ENCODE measurements at places on chromosomes 12 and 14.
A peak's percentile ranks its signal among the peaks of the same experiment; 100 is the strongest.

- no peak for DNase-seq
These were observed 168.2 kb downstream of the SUDS3 start for GRCh38 chr12:118544569-118544968.

- DNase-seq = peak; percentile 36
These were observed 2.7 kb upstream of the NKX2-8 start for GRCh38 chr14:36585100-36585499.

GRCh38 chr12:32516230-32516629 lies 116.9 kb downstream of the FGD4 start:
- DNase-seq = no peak

GRCh38 chr14:104953896-104954656 lies 24.1 kb downstream of the AHNAK2 start:
- no peak for DNase-seq

DNA sequence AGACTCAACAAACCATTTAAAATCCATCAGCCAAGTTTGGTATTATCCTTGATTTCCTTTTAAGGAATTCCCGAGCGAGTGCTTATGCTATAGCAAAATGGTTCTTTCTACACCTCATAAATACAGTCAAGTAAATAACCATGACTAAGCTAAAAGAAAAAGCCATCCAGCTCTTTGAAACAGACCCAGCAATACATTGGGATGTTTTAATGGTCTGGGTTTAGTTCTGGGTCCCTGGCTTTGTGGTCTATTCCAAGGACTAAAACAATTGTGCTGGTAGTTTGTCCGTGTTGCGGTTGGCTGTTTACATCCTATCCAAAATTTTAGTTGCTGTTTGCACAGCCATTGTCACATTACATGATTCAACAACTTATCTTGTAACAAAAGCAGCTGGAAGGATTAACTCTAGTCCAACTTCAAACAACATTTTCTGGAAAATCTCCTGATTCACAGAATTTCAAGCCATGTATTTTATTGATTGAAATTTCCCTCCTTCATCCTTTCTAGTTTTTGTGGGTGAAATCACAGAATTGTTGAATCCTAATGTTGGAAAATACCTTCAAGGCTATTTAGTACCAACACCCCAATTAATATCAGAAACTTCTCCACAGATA lies 19.6 kb downstream of the KLRB1 start:
- DNase-seq = no peak

DNA sequence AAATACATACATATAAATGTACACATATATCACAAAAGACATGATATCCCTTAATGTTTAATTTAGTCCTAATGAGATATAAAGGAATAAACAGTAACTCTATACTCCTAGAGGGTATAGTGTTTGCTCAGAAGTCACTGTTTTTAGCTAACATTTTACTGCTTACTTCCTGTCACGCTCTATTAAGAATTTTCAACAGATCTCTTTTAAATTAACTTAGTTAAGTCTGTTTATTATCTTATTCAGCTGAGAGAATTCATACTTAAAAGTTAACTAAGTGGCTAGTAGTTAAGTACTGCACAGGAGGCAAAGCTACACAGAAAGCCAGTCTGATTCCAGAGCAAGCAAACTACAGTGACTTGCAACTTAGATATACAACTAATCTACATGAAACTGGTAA lies 39.9 kb downstream of the GXYLT1 start:
- no peak for DNase-seq

DNA sequence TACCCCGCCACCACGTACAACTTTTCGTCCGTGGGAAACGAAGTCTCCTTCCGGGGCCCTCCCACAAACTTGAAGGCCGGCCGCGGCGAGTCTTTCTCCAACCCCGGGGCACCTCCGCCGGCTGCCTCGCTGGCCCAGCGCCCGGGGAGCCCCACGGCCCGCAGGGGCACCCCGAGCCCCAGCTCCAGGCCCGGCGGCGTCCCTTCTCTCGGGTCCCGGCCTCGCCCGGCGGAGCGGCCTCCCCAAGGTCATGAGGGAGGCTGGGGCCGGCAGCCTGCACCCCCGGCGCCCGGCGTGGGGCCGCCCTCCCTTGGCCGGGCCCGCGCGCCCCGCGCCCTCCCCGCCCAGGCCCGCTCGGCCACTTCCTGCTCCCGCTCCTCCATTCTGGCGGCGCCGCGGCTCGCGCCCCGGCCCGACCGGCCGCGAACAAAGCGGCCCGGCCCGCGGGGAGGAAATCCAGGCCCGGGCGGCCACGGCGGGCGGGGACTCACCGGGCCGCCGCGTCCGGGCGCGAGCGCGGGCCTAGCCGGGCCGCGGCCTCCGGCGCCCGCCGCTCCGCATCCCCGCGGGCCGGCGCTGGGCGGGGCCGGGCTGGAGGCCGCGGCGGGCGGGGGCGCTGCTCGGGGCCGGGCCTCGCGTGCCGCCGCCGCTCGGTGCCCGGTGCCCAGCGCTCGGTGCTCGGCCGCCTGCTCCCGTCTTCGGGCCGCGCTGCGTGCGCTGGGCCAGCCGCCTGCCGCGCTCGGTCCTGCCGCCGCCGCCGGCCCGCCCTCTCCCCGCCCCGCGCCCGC lies at the start of gene AKT1:
TSS of gene AKT1 (minus strand) at position 756 of the 788 bp plus-strand sequence. CDS start 3,105 bp downstream, outside the sequence.
- no peak for DNase-seq

DNA sequence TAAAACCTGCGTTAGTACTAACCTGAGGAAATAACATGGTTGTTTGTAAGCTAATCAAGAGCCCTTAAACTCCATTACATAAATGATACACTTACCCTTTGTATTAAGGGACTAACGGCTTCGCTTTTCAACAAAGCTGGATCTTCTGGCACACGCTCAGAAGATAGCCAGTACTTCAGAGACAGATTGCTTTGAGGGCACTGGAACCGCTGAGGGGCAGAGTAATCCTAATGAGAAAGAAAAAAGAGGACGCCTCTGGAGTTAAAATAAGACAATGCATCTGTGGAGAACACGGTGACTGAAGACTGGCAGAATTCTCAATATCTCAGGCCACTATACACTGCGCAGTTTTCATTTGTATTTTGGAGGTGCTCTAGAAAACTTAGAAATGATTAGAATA lies 1.5 kb upstream of the KTN1 start:
- no peak for DNase-seq

- no peak for DNase-seq
These were observed at the start of gene MAP1LC3B2 for GRCh38 chr12:116559162-116559935. Gene MAP1LC3B2 (plus strand): TSS chr12:116559381. CDS start chr12:116575943, 16,562 bp downstream.

- no peak for DNase-seq
These were observed 706.8 kb downstream of the TRHDE start for GRCh38 chr12:72978999-72979398.

DNA sequence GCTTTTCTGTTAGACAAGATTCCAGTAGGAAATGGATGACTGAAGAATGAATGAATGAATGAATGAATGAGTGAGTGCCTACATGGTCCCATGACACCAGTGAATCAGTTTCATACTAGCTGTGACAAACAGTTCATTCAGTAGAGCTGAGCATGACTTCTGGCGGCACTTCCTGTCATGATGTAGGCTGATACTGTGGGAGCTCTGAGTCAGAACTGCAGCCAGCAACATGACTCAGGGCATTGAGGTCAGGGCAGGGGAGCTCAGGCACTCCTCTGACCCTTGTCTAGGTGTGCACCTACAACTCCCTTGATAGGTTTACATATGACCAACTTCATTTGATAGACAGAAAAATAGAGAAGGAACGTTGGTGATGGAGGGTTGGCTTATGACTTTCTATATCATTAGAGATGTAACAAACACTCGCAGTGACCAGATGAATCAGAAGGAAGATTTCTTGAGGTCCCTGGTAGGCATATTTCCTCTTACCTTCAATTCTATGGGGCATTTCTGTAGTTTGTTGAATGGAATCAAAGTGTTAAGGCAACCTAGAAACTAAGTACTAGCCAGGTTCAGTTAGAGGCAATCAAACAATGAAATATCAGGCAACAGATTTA lies 139.3 kb upstream of the ARHGAP5 start:
- no peak for DNase-seq

DNA sequence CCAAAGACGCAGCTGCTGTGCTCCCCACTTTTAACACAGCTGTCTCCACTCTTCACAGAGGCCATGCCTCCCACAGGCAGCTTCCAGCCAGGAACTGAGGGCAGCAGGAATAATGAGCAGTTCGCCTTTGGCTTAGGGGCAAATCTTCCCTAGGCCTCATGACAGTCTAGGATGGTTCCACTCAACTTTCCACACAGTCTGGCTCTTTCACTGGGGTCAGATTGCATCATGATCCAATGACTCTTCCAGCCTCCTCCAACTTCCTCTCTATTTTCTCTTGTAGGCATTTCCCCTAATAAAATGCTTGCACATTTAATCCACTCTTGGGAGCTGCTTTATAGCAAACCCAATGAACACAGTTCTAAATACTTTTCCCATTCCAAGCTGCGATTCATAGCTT lies 271.6 kb upstream of the ATP2B1 start:
- no peak for DNase-seq

DNA sequence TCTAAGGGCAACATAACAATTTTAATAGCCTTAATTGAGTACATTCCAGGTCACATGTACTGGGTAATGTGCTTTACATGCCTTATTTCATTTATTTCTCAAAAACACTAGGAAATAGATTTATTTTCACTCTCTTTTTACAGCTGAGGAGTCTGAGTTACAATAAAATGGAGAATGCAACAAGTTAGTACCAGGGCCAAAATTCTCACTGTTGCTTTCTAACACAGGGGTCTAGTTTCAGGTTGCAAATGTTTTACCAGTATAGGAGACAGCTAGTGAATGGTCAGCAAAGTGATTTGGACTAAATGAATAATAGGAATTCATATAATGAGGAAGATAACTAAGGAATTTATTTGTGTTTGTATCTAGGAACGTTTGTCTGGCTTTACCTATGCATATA lies 137.3 kb downstream of the RASSF9 start:
- DNase-seq = no peak

- no peak for DNase-seq
These were observed at the start of gene NGB for GRCh38 chr14:77271113-77271710. Gene NGB (minus strand): TSS chr14:77271206. CDS start chr14:77270937, 269 bp downstream.

- no peak for DNase-seq
These were observed 407.2 kb downstream of the FSCB start for GRCh38 chr14:44099743-44100488.

DNA sequence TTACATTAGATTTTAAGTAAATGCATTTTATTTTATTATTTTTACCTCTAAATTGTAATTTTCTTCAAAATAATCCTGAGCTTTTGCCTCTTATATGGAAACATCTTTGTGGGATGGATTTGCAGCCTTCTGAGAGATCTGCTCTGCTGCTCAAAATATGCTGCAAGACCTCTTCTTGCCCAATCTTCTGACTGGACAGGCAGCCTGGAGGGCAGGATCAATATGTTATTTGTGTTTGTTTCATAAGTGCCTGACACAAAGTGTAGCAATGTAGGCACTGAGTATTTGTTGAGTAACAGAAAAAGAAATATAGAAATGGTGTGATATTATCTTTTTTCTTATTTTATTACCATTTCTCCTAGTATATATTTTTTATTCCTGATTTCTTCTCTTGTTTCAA lies 1106.9 kb downstream of the TMTC2 start:
- no peak for DNase-seq

DNA sequence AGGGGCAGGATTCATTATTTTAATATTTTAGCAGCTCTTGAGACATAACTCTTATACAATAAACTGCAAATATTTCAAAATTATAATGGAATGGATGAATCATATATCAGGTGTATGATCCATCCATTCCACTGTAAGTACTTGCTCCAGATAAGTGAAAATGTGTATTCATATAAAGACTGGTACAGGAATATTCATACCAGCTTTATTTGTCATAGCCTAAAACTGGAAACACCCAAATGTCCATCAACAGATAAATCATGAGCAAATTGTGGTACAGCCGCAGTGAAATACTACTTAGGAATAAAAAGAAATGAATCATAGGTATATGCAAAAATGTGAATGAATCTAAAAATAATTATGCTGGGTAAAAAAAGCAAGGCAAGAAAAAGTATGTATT lies 263.6 kb upstream of the SYT10 start:
- DNase-seq = no peak

GRCh38 chr12:45674181-45674977 lies 55.1 kb upstream of the ARID2 start:
- peak; percentile 22 for DNase-seq

GRCh38 chr14:65835501-65835900 lies 423.0 kb downstream of the FUT8 start:
- no peak for DNase-seq

DNA sequence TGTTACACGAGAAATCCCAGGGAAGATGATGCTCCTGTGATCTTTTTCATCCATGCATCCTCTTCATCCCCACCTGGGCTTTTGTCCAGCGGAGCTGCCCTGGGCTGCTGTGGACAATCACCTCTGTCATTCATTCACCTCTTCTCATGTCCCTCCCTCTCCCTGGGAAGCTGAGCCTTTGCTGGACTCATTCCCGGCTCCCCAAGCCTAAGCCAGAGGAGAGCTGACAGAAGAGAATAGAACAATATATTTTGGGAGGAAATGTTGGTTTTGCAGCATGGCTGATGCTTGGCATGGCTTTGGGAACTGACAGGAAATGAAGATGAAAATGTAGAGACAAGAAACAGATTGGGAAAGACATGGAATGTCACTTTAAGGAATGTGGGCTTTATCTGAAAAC lies 177.4 kb downstream of the DICER1 start:
- no peak for DNase-seq

GRCh38 chr12:78198896-78199295 lies 368.2 kb downstream of the NAV3 start:
- DNase-seq = no peak

DNA sequence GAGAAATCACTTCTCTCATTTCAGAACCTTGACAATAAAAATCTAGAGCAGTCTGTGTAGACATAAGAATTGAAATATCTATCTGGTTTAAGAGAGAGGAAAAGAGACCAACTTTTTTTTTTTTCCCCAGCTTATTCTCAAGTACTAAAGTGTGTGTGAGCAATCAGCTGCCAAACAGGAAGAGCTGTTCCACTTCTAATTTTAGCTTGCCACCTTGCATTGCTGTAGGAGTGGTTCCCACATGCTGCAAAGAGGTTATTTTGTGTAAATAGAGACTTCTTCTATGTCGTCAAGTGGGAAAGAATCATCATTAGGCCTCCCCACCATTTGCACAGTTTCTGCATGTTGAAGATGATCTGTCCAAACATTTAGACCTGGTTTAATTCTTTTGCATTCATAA lies 142.6 kb downstream of the NPAS3 start:
- DNase-seq = peak; percentile 43

DNA sequence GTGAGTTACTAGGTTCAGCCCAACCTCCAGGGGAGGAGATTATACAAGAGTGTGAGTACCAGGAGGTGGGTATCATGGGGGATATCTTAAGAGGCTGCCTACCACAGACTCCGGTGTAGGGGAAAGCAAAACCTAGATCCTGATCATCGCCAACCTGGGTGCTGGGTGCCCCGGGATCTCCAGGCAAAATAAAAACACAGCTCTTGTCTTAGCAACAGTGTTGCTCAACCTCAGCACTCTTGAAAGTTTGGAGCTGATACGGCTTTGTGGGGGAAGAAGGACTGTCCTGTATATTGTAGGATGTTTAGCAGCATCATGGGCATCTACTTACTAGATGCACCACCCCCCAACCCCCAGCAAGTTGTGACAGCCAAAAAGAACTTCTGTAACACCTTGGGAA lies 74.5 kb downstream of the CCDC60 start:
- no peak for DNase-seq

DNA sequence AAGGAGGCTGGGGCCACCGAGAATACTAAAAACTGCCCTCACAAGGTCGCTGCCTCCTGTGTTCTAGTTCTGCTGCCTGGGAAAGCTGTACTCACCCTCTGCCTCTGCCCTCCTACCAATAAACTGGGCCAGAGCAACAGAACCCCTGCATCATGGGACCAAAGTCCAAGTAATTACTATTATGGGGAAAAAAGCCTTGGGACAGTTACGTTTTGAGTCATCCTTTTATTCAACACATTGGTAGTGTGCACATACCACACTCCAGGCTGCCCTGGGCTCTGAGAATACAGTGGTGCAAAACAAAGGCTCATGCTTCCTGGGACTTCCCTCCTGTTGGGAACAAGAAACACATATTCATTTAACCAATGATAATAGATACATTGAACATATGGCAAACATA lies 49.0 kb downstream of the CACNA1C start:
- DNase-seq = no peak
